GOT3 (cell line): ENCODE measurements at places on chromosomes 12 and 14.

GRCh38 chr12:18224745-18225144 is 36.6 kb upstream of the PIK3C2G start:
- DNase-seq: no peak

DNA sequence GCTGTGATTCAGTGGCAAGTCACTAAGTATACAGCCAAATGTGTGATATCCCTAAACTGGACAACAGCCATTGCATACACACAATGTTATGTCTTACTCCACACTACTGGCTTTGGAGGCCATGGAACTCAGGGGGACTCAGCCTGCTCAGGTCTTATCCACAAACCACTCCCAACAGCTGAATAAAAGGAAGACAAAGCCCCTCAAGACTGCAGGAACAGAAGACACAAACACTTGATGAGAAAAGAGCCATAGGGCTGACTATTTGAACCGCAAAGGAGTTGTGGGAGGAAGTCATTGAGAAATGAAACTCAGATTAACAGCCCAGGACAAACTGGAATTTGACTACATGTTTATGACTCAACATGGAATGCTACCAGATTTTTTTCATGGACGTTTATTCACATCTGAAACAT is 40.9 kb downstream of the PTGER2 start:
- no peak for DNase-seq

- DNase-seq: no peak
Observed at GRCh38 chr12:131176926-131177325, 223.2 kb downstream of the ADGRD1 start.

- DNase-seq: no peak
Observed at GRCh38 chr12:77238335-77238734, 173.0 kb upstream of the E2F7 start.

DNA sequence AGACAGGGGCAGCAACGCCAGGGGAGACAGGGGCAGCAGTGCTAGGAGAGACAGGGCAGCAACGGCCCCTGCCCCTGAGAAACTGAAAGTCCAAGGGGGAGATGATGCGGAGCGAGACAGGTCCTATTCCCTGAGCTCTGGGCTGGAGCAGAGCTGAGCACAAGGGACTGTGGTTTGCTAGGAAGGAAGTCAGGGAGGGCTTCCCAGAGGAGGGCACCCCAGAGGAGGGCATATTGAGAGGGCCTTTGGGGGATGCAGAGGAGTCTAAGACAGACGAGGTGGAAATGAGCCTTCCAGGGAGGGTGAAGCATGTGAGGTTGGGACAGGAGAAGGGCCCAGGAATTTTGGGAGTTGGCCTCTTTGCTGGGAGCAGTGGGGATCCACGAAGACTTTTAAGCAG is 52.1 kb upstream of the BEGAIN start:
- no peak for DNase-seq

DNA sequence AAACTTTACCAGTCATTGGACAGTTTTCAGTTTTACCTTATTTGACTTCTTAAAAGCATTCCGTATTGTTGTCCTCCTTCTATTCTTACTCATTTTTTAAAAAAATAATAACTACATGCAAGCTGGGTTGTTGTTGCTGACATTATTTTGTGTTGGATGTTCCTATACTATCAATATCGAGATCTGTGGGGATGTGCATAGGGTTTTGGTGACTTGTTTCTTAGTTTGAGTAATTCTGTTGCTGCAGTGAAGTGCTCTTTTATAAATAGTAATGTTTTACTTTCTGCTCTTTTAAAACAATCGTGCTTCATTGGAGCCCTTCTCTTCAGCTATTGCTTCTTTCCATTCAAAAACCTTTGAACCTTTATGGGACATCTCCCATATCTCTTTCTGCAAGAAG is 79.4 kb downstream of the METTL25 start:
- DNase-seq: no peak

GRCh38 chr12:47141459-47141858 is 61.7 kb upstream of the AMIGO2 start:
- no peak for DNase-seq

GRCh38 chr14:84006643-84007155 is 1523.2 kb upstream of the FLRT2 start:
- DNase-seq: no peak

DNA sequence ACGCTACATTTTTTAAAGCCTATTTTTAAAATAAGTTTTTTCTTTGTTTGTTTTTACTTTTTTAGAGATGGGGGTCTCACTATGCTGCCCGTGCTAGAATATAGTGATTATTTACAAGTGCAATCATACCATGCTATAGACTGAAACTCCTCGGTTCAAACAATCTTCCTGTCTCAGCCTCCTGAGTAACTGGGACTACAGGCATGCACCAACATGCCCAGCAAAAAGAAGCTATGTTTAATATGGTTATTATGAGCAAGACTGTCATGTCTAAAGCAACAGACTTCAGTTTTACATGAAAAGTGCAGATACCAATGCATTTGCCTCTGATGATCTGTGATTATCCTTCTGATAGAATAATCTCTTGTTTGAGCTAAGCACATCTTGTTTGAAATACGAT is 45.6 kb upstream of the SGPP1 start:
- DNase-seq: no peak

- DNase-seq: no peak
Observed at GRCh38 chr12:121520586-121521086, 60.2 kb downstream of the KDM2B start.
